ENCODE measurements at places on chromosomes 7 and 10.

DNA sequence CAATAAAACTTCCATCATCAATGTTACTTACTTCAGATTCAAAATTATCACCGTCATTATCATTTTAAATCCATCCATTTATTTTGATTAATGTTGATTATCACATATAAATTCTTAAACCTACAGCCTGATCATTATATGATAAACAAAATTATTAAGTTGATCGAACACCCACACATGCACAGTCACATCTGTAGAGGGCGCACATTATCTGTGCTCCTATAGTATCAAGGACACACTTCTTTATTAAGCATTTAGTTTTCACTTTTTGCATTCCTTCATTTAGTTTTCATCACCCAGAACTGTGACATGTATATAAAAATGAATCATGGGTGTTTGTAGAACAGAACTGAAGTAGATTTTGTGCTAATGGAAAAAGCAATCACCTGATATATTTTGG, 26.2 kb upstream of the ZNF716 start:
- no peak for DNase-seq

- no peak for DNase-seq
Observed at GRCh38 chr10:103792547-103792946, 62.8 kb downstream of the SH3PXD2A start.

- peak; percentile 80 for DNase-seq
Observed at GRCh38 chr7:41696323-41696916, 6.5 kb downstream of the INHBA start.

- no peak for DNase-seq
Observed at GRCh38 chr10:105121743-105122142, 480.7 kb downstream of the SORCS3 start.

GRCh38 chr10:43254881-43255633, 11.8 kb downstream of the RASGEF1A start:
- no peak for DNase-seq

GRCh38 chr10:106136175-106136574, 1028.3 kb downstream of the SORCS1 start:
- no peak for DNase-seq

DNA sequence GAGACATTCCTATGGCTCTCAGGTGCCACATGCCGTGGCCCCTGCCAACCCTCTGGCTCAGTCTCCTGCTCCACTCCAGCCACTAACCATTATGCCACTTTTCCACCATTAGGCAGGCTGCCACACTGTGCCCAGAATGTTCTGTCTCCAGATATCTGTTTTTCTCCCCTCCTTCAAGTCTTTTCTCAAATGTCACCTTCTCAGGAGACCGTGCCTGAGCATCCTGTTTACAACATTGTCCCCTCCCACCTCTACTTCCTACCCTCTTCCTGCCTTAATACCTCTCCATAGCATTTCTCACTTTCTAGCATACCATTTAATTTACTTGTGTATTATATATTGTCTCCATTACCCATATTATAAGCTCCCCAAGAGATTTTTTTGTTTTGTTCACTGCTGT, 162.5 kb upstream of the LYZL2 start:
- DNase-seq, result no peak

- no peak for DNase-seq
Observed at GRCh38 chr10:81040940-81041339, 503.2 kb downstream of the SH2D4B start.

DNA sequence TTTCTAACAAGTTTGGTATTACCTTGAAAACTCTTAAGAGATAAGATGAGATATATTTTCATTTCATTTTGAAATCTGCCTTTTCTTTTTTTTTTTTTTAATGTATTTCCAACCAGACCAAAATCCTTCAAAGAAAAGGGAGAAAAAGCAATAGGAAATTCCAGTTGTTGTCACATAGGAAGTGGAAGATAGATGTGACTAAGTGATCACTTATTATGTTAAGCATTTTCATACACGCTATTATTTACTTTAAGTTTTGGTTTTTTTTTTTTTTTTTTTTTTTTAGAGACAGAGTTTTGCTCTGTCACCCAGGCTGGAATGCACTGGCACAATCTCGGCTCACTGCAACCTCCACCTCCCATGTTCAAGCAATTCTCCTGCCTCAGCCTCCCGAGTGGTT, 197.2 kb upstream of the FRMD4A start:
- DNase-seq, result no peak

- DNase-seq, result no peak
Observed at GRCh38 chr7:107972075-107972482, 30.9 kb downstream of the LAMB1 start.

GRCh38 chr10:106252541-106252940, 912.0 kb downstream of the SORCS1 start:
- DNase-seq, result no peak

GRCh38 chr7:70177166-70177565, 578.9 kb downstream of the AUTS2 start:
- DNase-seq, result no peak

- DNase-seq, result no peak
Observed at GRCh38 chr10:48779077-48779476, 94.4 kb downstream of the WDFY4 start.

- DNase-seq, result no peak
Observed at GRCh38 chr10:70985824-70986622, 97.7 kb upstream of the PCBD1 start.

GRCh38 chr10:43961523-43962345, 313.1 kb upstream of the ZNF32 start:
- DNase-seq, result no peak

DNA sequence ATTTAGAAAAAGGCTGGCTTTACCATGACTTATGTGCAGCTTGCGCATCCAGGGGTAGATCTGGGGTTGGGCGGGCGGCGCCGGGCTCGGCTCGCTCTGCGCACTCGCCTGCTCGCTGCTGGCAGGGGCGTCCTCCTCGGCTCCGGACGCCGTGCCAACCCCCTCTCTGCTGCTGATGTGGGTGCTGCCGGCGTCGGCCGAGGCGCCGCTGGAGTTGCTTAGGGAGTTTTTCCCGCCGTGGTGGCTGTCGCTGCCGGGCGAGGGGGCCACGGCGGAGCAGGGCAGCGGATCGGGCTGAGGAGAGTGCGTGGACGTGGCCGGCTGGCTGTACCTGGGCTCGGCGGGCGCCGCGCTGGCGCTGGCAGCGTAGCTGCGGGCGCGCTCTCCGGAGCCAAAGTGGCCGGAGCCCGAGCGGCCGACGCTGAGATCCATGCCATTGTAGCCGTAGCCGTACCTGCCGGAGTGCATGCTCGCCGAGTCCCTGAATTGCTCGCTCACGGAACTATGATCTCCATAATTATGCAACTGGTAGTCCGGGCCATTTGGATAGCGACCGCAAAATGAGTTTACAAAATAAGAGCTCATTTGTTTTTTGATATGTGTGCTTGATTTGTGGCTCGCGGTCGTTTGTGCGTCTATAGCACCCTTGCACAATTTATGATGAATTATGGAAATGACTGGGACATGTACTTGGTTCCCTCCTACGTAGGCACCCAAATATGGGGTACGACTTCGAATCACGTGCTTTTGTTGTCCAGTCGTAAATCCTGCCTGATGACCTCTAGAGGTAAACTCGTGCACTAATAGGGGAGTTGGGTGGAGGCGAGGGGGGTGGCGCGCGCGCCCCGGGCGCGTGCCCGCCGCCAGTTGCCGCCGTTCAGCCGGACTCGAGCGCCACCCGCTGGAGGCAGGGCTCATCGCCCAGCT, at the start of gene HOXA5:
HOXA5 (minus strand) TSS at position 659 of the 927 bp plus-strand sequence; CDS start at position 585, 74 bp downstream.
- DNase-seq, result no peak

DNA sequence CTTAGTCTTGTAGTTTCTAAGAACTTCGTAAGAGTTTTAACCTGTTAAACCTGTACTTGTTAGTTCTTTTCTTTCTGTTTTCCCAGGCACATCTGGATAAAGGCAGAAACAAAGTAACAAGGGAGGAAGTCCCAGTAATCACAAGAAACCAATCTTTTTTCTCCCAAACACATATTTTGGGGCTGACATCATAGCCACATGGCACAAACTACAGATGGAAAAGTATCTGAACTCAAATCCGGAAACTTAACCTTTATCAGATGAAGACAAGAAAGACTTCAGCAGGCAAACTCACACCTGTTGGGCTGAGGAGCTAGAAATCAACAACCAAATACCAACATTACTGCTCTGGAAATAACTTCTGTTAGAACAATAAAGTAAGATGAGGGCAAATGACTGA, 67.1 kb downstream of the CUBN start:
- DNase-seq, result no peak

- no peak for DNase-seq
Observed at GRCh38 chr10:70070834-70071233, 18.2 kb downstream of the MACROH2A2 start.

DNA sequence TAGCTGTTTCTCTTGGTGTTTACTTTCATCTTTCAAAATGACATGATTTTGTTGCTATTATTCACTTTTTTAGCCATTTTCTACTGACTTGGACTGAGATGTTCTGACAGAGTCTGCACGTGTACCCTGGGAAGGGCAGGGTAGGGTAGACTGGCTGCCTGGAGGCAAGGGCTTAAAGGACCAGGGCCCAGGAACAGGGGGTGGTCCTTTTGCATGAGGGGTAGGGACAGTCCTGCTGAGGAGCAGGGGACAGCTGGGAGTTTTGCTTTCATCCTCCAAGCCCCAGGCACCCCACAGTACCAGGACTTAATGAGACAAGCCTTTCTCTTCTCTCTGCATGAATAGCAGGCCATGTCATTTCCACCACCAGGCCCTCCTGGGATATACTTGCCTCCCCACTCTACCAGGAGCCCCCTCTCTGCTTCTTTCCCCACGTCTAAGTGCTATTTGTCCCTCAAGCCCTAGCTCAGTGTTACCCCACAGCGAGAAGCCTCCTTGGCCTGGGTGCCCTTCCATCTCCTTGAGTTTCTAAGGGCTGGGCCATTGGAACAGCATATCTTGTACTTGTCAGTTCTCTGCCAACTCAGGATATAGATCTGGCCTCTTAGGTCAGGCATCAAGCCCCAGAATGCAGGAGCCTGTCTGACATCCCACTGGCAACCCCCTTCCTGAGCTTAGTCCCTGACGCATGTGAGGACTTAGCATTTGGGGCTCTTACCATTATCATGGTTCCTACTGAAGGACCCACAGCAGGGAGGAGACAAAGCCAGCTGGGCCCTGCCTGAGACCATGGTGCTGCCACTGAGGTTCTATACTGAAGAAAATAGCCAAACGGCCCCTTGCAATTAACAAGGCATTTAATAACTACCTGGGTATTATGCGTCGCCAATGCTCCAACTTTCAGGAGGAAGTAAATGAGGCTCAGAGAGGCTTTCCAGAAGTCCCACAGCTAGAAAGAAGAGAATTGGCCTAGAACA, 78.4 kb upstream of the UNC5B start:
- DNase-seq, result no peak

- no peak for DNase-seq
Observed at GRCh38 chr7:127629268-127629854, 11.4 kb upstream of the PAX4 start.

GRCh38 chr7:64308016-64308270, 5.8 kb upstream of the ZNF736 start:
- DNase-seq, result no peak

DNA sequence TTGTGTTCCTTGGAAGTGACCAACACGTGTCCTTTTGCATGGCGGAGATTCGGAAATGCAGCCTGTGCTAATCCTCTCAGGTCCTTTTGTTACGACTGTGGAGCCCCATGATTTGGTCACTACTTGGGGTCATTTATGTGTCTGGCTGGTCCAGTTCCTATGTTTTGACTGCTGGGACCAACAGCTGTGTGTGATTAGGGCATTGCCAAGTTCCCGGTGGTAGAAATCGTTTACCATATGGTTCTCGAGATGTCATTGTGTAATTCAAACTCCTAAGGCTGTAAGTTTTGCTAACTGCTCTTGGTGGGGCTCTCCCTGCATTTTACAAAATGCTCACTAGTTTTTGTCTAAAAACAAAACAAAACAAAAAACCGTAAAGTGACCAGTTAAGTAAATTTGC, 62.0 kb downstream of the CCNY start:
- no peak for DNase-seq

DNA sequence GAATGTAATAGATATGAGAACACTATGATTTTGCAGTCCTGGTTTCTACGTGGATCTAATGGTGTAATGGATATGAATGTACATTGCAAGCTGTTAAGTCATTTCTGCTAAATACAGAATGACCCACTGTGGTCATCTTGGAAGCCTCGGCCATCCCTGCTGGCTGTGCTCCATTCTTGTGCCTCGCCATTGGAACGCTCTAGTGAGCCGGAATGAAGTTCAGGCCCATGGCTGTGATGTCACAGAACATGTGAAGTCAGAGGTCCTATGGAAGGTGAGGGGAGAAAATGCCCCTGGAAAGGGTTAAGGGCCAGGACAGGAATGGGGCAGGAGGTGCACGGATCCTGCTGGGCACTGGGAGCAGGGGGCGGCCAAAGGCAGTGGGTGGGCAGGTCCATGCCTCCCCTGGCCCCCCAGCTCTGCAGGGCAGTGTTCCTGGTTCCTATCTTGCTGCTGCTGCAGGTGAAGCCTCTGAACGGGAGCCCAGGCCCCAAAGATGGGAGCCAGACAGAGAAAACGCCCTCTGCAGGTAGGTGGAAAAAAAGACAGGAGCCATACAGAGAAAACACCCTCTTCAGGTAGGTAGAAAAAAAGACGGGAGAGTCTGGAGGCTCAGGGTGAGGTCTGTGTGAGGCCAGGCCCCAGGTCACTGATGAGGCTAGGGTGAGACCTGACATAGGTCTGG, at the start of gene LLCFC1:
LLCFC1 (plus strand) TSS at position 259 of the 685 bp plus-strand sequence; CDS start at position 397, 138 bp downstream.
- DNase-seq, result no peak

DNA sequence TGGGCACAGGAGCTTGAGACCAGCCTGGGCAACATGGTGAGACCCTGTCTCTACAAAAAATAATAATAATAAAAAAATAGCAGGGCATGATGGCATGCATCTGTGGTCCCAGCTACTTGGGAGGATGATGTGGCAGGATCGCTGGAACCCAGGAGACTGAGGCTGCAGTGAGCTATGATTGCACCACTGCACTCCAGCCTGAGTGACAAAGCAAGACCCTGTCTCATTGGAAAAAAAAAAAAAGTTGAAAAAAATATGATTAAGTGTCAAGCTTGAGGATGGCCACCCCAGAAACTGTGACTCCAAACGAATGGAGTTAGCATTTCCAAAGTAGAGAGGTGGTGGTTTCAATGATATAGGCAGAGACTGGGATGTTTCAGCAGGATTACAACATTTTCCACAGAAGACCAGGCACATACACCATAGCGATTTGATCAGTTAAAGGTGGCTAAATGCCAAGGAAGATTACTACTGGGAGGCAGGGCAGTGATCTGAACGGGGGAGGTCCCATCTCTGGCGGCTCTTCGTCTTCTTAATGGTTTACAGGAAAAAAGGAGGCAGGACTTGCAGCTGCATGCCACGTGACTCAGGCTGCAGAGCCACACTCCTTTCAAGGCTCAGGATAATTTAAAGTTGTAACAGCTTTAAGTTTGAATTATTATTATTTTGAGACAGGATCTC, 250.6 kb upstream of the GALNT17 start:
- no peak for DNase-seq

DNA sequence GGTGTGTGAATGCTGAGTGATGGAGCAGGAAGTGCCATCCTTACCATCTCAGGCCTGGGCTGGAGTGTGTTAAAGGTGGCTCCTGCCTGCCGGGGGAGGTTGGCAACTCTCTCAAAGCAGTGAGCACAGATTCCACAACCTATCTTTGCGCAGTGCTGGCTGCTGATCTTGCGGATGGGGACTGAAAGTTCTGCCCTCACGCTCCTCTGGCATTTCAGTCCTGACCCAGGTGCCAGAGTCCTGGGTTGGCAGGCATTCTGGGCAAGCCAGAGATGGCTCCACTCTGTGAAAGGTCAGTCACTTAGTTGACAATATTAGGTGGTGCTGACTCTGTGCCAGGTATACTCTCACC, 315.5 kb downstream of the RPS24 start:
- no peak for DNase-seq
